ENCODE measurements at places on chromosomes 2 and 18.

GRCh38 chr2:71787476-71788185, 334.3 kb downstream of the DYSF start:
- no peak for DNase-seq

- no peak for DNase-seq
Measured at GRCh38 chr2:96531872-96532505, 4.6 kb upstream of the ARID5A start.

- no peak for DNase-seq
Measured at GRCh38 chr18:51953521-51953920, 386.5 kb upstream of the DCC start.

- DNase-seq = no peak
Measured at GRCh38 chr2:31736695-31737454, 156.1 kb upstream of the SRD5A2 start.

DNA sequence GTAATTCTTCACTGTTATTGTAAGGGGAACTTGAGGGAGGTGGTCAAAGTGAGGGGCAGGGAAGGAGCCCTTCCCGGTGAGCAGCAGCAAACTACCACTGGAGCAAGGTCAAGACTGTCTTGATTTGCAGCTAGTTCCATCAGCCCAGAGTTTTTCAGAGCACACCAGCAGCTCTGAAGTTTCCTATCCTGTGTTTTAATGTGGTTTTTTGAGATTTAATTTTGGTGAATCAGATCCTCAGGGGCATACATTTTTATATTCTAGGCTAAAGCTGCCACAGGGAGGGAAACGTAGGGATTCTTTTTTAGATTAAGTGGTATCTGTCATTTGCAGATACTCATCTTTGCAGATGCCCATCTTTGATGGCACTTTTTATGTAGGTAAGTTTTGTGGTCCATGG, 67.1 kb upstream of the KCNE4 start:
- no peak for DNase-seq

DNA sequence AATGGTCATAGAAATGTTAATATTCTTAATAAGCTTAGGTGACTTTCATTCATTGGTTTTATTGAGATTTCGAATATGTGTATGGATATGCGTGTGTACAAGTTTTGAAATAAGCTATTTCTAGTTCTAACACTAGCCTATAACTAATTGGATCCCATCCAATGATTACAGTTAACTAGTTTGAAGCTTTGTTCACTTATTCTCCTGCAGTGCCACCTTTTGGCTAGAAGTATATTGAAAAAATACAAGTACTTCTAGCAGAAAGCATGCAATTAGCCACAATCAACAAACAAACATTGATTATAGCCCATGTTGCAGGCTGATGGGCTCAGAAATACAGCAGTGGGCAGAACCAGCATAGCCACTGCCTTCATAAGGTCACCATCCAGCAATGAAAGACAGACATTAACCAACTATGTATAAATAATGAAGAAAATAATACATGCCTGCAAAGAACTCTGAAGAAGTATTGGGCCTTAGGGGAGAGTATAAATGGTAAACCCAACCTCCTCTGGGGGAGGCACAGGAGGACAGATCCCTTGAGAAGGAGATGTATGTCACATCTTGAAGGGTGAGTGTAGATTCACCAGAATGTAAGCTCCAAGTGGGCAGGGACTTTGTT, 5.1 kb upstream of the PIEZO2 start:
- DNase-seq = no peak

GRCh38 chr2:25491966-25492532, 150.3 kb upstream of the DNMT3A start:
- no peak for DNase-seq

GRCh38 chr2:74427551-74427950, 6.0 kb downstream of the WDR54 start:
- DNase-seq = no peak

DNA sequence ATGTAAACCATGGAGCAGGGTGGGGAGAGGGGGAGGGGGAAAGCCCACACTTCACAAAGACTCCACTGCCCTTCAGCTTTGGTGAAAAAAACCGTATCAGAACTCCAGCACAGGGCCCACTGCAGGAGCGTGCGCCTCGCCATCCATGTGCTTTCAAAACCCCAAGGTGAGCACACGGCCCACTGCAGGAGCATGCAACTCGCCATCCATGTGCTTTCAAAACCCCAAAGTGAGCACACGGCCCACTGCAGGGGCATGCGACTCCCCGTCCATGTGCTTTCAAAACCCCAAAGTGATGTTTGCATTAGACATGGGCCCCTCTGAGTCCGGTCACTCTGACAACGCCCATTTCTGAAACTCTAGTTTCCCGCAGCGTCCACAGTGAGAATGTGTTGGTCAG, 7.8 kb downstream of the TXNL4A start:
- no peak for DNase-seq

- DNase-seq = no peak
Measured at GRCh38 chr2:175463589-175464310, 282.2 kb upstream of the ATP5MC3 start.

GRCh38 chr2:64063924-64064331, 44.7 kb upstream of the VPS54 start:
- no peak for DNase-seq

DNA sequence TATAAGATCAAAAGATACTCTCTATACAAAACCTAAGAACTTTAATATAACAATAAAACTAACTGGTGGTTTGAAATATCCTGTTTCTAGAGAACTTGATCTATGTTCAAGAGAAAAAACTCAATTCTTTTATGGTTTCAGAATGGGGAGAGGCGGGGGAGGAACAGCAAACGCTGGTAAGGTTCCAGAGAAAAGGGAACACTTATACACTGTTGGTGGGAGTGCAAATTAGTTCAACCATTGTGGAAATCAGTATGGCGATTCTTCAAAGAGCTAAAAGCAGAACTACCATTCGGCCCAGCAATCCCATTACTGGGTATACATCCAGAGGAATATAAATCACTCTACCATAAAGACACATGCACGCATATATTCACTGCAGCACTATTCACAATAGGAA, 17.2 kb downstream of the FAM98A start:
- DNase-seq = no peak

DNA sequence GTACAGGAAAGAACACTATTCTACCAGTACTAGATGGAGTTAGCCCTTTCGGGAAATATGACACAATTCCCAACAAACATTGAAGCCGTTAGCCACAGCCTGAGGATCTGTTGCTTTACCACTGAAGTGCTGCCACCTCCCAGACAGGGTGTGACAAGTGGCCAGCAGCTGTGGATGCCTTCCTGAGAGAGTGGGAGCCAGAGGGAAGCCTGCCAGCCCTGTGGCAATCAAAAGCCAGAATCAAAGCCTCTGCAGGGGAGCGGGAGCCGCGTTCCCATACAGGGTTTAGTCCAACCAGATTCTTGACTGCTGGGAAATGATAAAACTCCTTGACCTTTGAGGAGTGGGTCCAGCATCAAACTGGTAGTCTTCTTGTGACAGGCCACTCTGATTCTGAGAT, 38.0 kb downstream of the SLC4A1AP start:
- DNase-seq = no peak

- no peak for DNase-seq
Measured at GRCh38 chr18:54173980-54174630, 50.4 kb downstream of the MBD2 start.

DNA sequence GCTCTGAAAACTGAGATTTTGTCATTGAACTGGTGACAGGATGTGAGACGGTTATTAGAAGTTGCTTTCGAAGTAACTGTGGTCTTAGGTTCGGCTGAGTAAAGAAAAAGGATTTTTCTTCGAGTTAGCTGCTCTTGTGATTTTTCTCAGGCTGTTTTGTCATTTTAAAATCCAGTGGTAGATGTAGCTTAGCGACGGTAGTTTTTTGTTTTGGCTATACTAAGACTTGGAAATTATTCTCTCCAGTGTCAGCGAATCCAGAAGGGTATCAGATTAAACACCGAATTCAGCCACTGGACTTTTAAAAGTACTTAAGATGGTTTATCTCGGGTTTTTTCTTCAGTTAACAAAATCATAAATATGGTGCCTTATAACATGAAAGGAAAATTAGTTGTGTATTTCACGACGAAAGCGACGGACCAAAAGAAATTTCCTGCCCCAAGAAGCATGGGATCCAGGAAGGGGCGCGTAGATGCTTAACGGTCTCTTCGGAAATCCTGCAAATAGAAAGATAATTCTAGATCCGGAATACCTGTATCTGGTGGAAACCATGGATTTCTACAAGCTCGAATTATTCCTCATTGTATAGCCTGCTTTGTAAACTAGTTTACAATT, 1.2 kb downstream of the SFT2D3 start:
- no peak for DNase-seq

DNA sequence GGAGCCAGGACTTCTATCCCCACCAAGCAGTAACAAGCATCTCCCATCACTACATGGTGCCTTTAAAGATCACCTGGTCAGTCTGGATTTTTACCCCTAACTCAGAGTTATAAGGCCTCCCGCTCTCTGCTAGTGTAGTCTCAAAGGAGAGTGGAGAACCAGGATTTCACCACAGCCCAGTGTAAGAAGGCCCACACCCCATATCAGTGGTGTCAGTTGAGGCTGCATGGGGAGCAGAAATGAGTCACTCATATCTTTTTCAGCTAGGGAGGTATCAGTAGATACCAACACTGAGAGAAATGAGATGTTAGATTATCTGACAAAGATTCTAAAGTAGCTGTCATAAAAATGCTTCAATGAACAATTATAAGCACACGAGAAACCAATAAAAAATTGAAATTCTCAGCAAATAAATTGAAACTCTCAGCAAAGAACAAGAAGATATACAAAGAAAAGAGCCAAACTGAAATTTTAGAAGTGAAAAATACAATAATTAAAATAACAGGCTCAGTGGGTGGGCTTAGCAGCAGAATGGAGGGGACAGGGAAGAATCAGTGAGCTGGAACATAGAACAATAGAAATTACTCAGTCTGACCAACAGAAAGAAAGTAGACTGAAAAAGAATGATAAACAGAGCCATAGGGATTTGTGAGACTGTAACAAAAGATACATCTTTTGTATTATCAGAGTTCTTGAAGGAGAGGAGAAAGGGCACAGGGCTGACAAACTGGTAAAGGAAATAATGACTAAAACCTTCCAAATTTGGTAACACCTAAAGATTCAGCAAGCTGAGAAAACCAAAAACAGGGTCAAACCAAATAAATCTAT, 257.7 kb downstream of the ANAPC1 start:
- DNase-seq = no peak

GRCh38 chr18:63149302-63149587, 170.3 kb downstream of the BCL2 start:
- DNase-seq = no peak

DNA sequence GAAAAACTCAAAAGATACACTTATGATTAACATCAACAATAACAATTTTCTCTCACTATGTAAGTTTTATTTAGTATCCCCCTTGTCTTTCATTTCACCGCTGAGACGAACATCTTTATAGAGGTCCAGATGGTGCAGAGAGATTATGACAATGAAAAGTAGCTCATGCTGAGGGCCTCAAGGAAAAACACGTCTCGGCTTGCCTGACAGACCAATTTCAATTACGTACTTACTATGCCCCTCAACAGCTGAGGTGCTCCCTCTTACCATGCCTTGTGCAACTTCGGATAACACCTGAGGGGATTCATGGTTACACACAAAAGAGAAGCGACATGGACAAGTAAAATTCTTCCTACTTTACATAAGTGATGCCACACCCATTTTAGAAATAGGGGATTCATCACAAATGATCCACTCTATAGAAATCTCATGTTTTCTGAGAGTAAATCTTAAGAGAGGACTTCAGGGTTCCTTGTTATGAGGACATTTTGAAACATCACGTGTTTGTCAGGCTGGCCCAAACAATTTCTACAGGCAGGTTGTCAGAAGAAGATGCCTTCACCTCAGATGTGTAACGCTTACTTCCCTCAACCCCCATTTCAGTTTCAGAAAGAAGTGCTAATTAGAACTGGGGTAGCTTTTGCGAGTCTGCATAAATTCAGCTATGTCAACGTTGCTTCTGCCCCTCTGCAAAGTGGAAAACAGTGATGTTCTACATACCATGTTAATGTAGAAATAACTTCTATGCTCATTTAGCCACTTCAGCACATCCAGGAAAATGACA, 191.4 kb downstream of the NRXN1 start:
- no peak for DNase-seq

- no peak for DNase-seq
Measured at GRCh38 chr2:28406-28975, 17.8 kb downstream of the FAM110C start.

- DNase-seq = no peak
Measured at GRCh38 chr2:190837952-190838361, 42.7 kb upstream of the GLS start.

- no peak for DNase-seq
Measured at GRCh38 chr2:217471319-217471718, 531.5 kb downstream of the TNS1 start.

DNA sequence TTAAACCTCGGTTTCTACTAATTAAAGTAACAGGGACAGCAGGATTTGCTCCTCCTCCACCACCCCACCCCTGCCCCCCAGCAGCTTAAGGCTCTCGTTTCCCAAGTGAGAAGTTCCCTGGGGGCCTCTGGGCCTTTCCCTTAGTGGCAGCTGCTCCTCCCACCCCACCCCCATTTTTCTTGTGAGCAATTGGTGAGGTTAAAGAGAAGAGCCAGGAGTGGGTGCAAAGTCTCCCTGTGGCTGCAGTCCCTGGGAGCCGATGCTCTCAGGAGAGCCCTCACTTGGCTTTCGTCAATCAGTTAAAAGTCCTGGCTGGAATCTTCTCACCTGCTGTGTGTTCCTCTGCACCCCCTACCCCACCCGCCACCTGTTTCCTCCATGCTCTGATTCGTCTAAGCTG, 48.7 kb upstream of the AGAP1 start:
- no peak for DNase-seq

- DNase-seq = no peak
Measured at GRCh38 chr2:69483696-69484095, 46.5 kb upstream of the NFU1 start.

DNA sequence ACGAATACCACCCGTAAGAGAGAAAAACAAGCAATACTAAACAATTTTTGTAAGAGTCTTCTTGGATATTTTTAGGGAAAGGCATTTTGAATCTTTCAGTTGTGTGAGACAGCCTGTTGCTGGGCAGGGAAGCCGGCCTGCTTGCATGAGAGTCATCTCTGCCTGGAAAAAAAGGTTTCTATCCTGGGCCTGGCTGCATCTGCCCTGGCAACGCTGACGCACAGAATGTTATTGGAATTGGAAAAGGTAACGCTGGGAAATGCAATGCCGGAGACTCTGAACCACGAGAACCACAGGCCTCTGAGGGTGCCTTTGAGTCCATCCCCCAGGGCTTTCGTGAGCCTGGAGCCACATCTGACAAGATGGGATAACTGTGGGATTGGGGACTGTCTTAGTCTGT, 17.9 kb upstream of the NPAS2 start:
- DNase-seq = no peak
